ENCODE measurements at places on chromosomes 4 and X. TPM values are rescaled to one million over a fixed set of nuclear protein-coding genes. Genes with fewer than 3 reads are reported as not detected.
A peak's percentile ranks its signal among the peaks of the same experiment; 100 is the strongest.

GRCh38 chr4:74794382-74795010 is at the start of gene BTC:
Gene BTC (minus strand): TSS chr4:74794523. CDS start chr4:74794325, 198 bp downstream.
- peak; percentile 77 for DNase-seq

DNA sequence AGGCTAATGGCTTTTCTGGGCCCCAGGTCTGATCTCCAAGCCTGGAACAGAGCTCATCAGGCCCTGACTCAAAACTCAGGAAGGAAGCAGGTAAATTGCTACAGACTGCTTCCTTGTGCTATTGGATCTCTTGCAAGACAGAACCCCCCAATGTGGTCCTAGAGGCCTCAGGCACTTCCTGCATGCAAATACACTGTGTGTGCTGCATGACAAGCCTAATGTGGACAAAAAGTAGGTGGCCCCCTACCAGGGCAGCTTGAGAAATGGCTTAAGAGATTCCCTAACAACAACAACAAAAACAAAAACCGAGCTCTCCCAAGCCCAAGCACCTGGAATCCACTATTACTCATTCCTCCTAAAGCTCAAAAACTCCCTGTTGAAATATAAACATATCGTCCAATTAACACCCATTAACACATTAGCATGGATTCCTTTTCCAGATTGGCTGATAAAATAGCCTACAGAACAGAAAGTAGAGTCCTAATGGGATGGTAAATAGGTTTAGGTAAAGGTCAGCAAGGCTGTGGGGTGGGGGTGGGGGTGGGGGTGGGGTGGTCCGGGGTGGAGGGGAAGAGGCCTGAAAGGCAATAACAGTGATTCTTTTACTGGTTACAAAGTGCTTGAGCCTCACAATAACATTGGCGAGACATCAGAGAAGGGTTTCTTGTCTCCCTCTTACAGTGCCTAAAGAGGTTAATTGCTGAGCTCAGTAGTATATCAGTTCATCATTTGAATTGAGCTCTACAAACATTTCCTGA is 24.1 kb upstream of the FGF16 start:
- DNase-seq, result peak; percentile 87

GRCh38 chr4:149784018-149784417 is 31.6 kb downstream of the IQCM start:
- DNase-seq, result no peak

DCLK2 gene
- total RNA-seq, result 0.20 TPM

Measured in endodermal cell (in vitro differentiated cells).